ENCODE measurements at places on chromosomes 4 and X.
A peak's percentile ranks its signal among the peaks of the same experiment; 100 is the strongest.

- no peaks in the 10 kb centered on the region for H3K36me3 ChIP-seq
- no peak for DNase-seq
- H3K4me3 ChIP-seq = no peak overlapping the region
- peaks cover 13% of the 10 kb centered on the region for H3K4me1 ChIP-seq
- no peak overlapping the region for H3K27ac ChIP-seq
- no peaks in the 10 kb centered on the region for H3K27me3 ChIP-seq
These were observed 111.6 kb downstream of the FAM53A start for GRCh38 chr4:1572521-1572920.

DNA sequence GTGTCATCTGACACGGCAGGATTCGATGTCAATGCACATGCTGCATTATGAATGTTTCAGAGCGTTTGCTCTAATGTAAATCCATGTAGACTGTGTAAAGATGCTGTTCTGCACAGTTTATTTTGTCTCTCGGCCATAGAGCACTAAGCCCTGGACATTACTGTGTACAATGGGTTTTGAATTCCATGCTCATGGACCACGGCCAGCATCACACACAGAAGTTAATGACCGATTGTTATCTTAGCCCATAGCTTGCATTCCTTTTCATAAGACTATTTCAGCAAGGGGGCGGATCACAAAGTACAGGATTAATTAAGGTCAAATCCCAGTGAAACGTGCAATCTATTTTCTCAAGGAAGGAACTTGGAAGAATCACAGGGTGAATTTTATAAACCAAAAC, 286.1 kb upstream of the TENM3 start:
- H3K27ac ChIP-seq = no peak overlapping the region
- no peaks in the 10 kb centered on the region for H3K36me3 ChIP-seq
- no peak overlapping the region for H3K4me3 ChIP-seq
- H3K4me1 ChIP-seq = no peaks in the 10 kb centered on the region
- DNase-seq = no peak

- peak overlapping the region; percentile 77 for H3K4me3 ChIP-seq
- no peaks in the 10 kb centered on the region for H3K27me3 ChIP-seq
- H3K27ac ChIP-seq = peak overlapping the region; percentile 97
- H3K36me3 ChIP-seq = no peaks in the 10 kb centered on the region
These were observed 1.5 kb upstream of the FAM193A start for GRCh38 chr4:2534904-2535375.

DNA sequence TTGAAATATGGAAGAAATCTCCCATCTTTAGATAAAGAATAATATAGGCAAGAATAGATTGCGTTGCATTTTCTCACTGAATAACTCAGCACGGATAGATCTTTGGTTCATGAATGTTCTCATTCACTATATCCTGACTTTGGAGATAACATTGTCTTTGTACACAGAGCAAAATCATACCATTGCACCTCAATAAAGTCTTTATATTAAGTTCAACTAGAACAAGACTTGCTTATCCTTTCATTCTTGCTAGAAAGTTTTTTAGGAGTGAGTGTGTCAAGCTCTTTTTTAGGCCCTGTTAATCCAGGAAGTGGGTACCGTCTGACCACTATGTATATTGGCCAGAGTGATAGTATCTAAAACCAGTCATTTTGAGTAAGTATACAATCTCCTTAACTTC, 658.7 kb downstream of the FSTL5 start:
- DNase-seq = no peak
- H3K4me1 ChIP-seq = no peaks in the 10 kb centered on the region
- no peak overlapping the region for H3K27ac ChIP-seq
- H3K36me3 ChIP-seq = no peaks in the 10 kb centered on the region

DNA sequence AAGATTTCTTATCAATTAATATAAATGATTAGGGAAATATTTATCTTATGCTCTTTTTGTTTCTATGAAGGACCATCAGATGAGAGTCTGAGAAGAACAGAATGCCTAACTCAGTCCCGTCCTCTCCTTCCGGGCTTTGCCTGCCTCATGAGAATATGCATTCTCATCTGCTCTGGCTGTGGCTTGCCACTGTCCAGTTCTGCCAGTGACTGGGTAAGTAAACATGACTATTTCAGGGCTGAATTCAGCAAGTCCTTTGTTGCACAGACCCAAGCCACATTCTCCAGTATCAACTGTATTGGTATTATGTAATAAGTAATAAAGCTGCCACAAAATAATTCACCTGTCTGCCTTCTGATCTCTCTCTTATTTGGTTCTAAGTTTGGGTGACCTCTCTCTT, 110.7 kb downstream of the WDFY3 start:
- peaks cover 8% of the 10 kb centered on the region for H3K4me1 ChIP-seq
- no peaks in the 10 kb centered on the region for H3K36me3 ChIP-seq
- no peaks in the 10 kb centered on the region for H3K27me3 ChIP-seq
- no peak overlapping the region for H3K4me3 ChIP-seq
- H3K27ac ChIP-seq = no peak overlapping the region

GRCh38 chr4:179671609-179672008, 2229.4 kb upstream of the AGA start:
- H3K4me1 ChIP-seq = no peaks in the 10 kb centered on the region

DNA sequence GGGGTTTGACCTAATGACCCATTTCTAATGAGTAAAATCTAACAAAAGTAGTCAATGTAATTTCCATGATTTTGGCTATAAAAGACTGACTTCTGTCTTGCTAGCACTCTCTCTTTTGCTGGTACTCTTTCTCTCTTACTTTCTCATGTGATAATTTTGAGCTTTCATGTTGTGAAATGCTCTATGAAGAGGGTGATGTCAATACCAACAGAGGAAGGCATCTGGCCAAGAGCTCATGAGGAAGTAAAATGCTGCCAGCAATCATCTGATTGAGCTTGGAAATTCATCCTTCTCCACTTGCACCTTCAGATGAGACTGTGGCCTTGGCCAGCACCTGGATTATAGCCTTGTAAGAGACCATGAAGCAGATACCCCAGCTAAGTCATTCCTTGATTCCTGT, 347.7 kb downstream of the HS3ST1 start:
- DNase-seq = no peak
- no peaks in the 10 kb centered on the region for H3K27me3 ChIP-seq
- no peak overlapping the region for H3K4me3 ChIP-seq
- H3K36me3 ChIP-seq = no peaks in the 10 kb centered on the region
- no peaks in the 10 kb centered on the region for H3K4me1 ChIP-seq
